ENCODE measurements at places on chromosomes 4 and X.

DNA sequence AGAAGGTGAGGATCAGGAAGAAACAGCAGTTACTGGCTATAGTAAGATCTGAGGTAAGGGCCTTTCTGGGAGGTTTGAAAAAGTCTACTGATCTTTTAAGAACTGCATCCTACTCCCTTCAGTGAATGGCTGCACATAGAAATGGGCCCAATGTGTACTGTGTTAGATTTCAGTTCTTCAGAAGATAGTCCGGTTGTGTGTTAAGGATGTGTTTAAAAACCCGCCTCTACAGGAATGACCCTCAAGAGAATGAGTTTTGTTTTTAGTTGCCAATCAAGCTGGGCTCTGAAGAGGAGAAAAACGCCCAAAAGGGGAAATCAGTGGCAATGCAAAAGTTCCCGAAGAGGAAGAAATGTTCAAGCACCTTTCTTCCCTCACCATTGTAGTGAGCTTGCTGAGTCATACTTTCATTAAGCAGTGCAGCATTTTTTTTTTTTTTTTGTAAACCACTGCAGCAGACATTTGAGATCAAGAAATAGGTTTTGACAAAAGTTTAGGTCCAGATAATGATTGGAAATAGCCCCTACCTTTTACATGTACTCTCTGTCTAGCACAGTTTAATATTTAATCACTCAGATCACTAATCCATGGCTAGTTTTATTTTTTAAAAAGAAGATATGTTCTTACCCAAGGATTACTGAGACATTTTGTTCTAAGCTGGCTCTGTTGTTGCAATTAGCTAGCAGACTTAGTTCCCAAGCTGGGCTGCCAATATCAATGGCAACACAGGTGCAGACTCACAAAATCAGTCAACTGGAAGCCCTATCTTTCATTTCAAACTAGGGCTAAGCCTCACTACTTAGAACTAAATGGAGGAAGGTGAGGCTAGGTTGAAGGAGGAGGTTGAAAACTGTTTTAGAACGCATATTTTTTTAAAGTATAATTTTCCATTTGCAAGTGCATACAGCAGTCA is 7.0 kb upstream of the TRPC5OS start:
- no peak for DNase-seq

- no peak for DNase-seq
These were observed 151.3 kb upstream of the LEF1 start for GRCh38 chr4:108320061-108320460.

GRCh38 chr4:75549019-75549418 is 6.8 kb upstream of the ODAPH start:
- no peak for DNase-seq

- DNase-seq, result no peak
These were observed 136.2 kb downstream of the EVC2 start for GRCh38 chr4:5572114-5572513.

DNA sequence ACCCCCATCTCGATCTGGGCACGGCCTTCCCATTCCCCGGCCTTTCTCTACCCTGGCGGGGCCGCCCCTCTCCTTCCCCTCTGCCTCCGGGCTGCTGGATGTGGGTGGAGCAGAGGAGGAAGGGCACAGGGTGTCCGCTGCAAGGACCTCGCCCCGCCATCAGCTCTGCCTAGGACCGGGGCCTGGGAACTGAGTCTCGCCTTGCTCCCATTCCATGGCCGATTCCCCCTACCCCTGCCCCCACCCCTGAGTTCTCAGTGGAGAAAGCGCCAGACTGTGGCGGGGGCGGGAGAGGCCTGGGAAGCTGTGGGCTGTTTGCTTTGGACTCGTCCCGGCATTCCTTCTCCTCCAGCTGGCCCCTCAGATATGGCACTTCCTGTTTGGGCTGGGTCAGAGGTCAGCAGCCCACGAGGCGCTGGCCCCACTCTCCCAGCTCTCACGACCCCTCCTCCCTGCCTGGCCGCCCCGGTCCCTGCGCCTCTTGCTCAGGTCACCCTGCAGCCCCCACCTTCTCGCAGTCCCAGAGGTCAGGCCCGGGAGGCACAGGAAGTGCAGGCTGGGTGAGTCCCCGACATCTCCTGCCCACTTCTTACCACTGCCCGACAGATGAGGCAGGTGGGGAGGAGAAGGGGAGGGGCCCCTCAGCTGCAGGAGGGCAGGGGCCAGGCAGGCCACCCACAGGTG is 6.4 kb upstream of the BGN start:
- no peak for DNase-seq

All from activated CD8-positive, alpha-beta memory T cell treated with anti-CD3 and anti-CD28 coated beads for 4 hours (primary cell).